ENCODE measurements at places on chromosomes 6 and 20.
A peak's percentile ranks its signal among the peaks of the same experiment; 100 is the strongest.

DNA sequence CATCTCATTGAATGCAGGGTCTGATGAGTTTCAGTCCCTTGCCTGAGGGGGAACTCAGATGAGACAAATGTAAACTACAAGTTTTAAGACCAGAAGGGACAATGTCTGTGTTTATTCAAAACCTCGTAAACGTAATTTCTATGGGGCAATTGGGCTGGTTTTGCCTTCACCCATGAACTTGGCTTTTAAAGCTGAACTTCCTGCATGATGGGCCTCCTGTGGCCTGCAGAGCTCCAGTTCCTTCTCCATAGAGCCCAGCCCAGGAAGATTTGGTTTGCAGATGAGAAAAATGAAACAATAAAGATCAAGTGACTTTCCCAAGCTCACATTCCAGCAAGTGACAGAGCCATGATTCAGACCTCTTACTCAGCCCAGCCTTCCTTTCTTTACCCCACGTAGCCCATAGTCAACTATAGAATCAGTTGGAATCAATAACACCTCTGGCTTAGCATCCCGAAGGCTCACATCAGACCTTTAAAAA is 612.3 kb downstream of the UTRN start:
- DNase-seq: peak; percentile 86

DNA sequence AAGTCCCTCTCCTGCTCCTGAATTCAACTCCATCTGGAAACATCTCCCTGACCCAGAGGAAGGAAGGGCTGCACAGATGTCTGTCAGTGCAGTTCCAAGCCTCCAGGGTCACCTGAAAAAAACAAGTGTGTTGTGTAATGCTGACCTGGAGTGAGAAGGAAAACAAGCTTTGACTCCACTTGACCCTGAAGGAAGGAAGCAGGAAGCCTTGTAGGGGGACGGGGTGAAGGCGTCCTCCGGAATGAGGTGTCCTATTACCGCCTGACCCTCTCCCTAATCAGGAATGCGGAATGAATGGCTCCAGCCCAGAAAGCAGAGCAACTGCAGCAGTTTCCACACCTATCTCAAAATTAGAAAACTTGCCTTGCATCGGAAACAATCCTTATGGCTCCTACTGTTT is 13.9 kb upstream of the ADGRF5 start:
- no peak for DNase-seq

- DNase-seq: no peak
Observed at GRCh38 chr6:143976806-143977349, 31.2 kb downstream of the PLAGL1 start.

DNA sequence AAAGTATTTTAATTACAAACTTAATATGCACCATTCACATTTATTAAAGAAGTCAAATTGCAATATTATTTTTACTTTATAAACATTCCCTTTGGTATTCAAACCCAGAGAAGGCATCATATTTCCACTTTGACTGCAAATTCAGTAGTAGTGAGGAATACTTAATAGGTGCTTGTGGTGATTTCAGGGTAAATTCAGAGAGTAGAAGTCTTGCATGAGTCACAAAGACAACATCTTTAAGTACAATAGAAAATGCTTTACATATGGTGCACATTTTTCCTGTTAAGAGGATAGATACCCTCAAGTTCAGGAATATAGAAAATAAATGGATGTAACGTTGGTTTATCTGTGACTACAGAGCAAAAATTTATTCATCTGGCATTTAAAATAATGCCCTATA is 390.2 kb downstream of the TENT5A start:
- peak; percentile 50 for DNase-seq

DNA sequence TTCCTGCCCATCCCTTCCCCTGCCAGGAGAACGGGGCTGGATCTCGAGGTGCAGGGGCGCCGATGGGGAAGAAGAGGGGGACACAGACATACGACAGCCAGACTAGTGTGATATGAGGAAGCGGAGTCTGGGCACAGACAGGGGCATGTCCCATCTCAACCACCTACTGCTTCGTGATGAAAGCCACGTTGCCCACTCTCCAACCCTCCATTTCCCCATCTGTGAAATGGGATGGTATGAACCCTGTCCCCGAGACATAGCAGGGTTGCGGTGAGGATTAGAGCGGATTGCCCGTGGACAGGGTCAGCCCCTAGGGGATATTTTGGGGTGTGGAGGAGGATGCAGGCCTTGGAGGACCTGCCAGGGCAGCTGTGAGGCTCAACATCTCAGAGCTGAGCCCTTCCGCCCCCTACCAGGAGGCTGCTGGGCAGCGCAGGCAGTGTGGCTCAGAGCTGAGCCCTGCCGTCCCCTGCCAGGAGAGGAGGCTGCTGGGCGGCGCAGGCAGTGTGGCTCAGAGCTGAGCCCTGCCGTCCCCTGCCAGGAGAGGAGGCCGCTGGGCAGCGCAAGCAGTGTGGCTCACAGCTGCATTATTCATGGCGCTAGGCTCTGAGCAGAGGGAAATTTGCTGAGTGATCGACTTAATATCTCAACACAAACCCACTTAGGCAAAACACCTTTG is 71.7 kb downstream of the GRM4 start:
- no peak for DNase-seq

- DNase-seq: no peak
Observed at GRCh38 chr6:33136310-33136900, 55.9 kb downstream of the COL11A2 start.

DNA sequence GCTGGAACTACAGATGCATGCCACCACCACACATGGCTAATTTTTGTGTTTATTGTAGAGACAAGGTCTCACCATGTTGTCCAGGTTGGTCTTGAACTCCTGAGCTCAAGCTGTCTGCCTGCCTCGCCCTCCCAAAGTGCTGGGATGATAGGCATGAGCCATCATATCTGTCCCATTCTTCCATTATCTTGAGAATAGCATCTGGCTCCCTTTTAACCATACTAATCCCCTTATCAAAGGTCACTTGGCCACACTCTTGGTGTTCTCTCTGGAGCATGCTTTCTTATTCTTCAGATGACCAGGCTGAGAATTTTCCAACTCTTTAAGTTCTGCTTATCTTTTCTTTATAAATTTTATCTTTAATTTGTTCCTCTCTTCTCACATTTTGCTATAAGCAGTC is 15.9 kb upstream of the TRERF1 start:
- DNase-seq: no peak

DNA sequence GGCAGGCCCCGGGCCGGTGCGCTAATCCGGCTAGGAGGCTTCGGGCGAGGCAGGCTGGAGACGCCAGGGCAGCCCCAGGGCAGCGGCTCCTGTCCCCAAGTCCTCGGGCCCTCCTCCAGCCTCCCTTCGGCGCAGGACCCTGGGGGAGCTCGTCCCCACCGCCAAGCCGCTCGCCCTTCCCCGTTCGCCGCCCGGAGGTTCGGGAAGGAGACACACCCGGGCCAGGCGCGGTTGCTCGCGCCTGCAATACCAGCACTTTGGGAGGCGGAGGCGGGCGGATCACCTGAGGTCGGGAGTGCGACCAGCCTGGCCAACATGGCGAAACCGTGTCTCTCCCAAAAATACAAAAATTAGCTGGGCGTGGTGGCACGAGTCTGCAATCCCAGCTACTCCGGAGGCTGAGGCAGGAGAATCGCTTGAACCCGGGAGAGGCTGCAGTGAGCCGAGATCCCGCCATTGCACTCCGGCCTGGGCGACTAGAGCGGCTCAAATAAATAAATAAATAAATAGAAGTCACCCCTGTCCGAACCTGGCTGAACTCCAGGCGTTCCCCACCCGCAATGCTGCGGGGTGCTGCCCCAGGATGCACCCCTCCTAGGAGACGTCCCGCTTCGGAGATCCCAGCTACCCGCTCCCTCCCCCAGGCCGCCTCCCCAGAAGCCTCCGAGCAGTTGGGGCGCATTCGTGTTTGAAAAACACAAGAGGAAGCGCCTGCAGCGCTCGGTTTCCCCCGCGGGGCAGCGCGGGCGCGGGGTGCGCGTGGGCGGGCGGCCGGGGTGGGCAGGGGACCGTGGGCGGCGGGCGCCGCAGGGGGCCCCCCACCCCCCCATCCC is 27.5 kb downstream of the SERPINB9 start:
- DNase-seq: no peak

DNA sequence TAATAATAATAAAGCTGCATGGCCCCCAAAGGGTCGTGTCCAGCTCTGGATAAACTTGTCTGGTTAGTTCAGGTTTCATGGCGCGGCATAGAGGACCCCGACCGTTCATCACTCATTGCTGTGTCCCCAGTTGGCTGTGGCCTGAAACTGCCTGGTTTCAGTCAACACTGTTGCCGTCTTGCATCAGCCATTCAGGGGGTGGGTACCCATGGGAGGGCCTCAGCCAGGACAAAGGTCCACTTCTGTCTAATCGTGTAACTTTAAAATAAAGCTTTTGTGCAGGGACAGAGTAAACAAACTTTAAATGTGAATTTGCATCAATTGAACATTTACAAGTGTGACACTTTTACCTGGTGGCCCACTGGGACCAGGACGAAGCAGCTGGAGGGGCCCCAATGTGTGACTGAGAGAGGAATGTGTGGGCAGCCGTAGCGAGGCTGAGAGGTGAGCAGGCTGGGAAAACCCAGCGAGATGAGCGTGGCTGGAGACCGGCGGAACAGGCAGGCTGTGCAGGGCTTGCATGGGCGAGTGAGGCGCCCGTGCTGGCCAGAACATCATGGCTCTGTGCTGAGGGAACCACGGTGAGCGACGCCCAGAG is 22.3 kb upstream of the UNC93A start:
- DNase-seq: no peak

GRCh38 chr6:148218542-148219258 is 123.9 kb upstream of the SASH1 start:
- no peak for DNase-seq

- no peak for DNase-seq
Observed at GRCh38 chr6:114058435-114058834, 87.5 kb upstream of the HDAC2 start.

DNA sequence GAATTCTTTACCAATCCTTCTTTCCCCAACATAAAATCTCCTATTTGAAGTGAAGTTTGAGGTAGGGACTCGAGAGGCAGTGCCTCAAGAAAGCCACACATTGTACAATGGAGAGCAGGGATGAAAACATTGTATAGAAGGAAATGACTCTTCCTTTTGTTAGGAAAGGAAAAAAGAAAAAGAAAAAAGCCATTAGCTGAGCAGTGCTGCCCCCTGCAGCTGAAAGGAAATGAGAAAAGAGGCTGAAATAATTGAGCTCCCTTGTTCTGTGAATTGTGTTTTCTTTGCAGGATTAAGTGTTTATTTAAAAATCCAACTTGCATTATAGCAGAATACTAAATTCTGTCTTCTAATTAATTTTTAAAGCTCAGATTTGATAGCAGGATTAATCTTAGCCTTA is 162.9 kb upstream of the SASH1 start:
- peak; percentile 39 for DNase-seq

DNA sequence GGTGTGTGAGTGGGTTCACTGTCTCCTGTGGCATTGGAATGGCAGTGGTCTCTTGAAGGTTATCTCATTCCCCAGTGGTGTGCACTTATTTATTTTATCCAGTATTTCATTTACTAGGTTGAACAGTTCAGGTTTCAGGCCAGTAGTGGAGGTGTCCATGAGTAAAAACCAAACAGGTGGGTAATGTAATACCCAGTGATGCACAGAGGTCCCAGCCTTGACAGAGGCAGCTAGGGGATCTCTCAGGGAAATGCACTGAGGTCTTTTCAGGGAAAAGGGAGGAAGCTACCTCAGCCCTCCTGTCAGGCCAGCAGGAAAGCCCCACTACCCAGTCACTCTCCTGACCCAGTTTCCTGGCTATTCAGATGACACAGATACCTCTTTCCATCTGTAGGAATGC is 403.6 kb downstream of the UTRN start:
- DNase-seq: no peak

DNA sequence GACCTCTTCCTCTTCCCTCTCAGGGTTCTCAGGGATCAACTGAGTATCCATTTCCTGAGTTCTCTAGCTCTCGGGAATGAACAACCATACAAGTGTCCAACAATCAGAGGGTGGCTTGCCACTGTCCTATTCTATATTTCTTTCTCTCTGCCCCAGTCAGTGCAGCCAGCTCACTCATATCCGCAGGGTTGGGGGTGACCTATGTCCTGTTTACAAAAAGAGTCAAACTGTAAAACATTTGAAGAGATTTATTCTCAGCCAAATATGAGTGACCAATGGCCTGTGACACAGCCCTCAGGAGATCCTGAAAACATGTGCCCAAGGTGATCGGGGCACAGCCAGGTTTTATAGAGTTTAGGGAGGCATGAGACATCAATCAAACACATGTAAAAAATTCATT is 10.8 kb upstream of the BTN3A2 start:
- no peak for DNase-seq

DNA sequence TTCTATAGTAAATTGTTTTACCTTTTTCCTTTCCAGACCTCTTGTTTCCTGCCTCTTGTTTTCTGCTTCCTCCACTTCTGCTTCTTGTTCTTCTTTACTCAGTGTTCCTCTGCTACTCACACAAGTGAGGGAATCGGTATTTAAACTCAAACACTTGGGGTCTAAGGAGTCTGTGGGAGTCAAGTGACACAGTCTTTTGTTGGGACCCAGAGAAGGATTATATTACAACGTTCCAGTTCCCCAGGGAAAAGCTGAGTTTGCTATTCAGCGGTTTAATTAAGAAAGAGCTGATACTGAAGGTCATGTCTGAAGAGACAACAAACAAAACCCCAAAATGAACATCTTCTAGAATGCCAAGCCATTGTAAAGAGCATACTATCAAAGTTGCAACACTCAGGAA is 107.8 kb upstream of the CITED2 start:
- peak; percentile 5 for DNase-seq

DNA sequence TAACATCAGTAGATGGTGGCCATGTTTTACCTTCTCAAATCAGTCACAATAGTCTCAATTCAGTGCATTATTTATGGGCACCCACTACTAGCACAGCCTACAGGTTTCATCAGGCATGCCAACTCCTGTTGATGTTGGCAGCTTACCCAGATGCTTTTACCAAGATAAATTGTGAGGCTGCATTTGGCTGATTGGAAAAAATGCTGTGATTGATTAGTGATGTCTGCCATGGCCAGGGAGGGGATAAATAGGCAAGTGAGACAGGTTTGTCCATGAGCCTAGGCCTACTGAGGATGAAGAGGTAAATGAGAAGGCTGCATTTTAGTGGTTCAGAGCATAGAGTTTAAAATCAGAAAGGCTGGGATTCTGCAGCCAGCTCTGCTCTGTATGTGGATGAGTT is 227.1 kb downstream of the NFATC2 start:
- DNase-seq: peak; percentile 25

- DNase-seq: no peak
Observed at GRCh38 chr6:128719786-128720185, 163.2 kb upstream of the LAMA2 start.

GRCh38 chr20:14189794-14190402 is 147.5 kb downstream of the FLRT3 start:
- peak; percentile 69 for DNase-seq

DNA sequence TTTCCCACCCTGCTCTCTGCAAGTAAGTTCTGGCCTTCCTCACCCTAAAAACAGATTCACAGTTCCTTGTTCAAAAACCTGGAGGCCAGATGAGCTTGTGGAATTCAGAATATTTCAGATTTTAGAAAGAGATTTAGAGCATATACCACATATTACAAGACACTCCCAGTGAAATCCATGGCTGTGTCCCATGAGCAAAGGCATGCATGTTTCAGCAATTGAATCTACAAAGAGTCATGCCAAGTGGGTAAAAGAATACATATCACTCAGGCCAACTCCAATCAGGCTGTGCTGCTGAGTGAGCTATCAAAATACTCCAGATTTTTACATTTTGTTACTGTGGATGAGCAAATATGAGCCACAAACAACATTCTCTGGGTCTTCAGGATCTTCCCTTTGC is 10.2 kb upstream of the NEDD9 start:
- DNase-seq: no peak
